GM23248 (cell line): ENCODE measurements at places on chromosomes 5 and 9.

GRCh38 chr5:33833237-33833575 is 58.6 kb downstream of the ADAMTS12 start:
- DNase-seq, result peak; percentile 47

GRCh38 chr5:13278148-13278547 is 666.3 kb downstream of the DNAH5 start:
- peak; percentile 6 for DNase-seq

GRCh38 chr9:32526041-32526706 is at the start of gene RIGI:
Gene RIGI (minus strand): TSS chr9:32526196. CDS start chr9:32526166, 30 bp downstream.
- DNase-seq, result peak; percentile 98

DNA sequence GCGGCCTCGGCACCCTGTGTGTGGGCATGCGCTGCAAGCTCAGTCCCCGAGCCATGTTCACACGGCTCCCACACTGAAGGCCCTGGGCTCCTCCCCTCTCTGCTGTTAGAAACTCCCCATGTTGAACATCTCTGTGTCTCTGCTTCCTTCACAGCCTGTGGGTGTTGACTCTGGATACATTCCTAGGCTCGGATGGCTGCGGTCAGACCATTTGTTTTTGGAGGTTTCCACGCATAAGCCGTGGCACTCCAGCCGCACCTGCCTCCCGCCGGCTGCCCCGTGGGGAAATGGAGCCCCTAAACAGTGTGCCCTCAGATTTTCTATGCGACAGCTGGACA is 31.2 kb upstream of the LRRC14B start:
- DNase-seq, result no peak

- no peak for DNase-seq
These were observed 132.0 kb downstream of the CRB2 start for GRCh38 chr9:123487944-123488548.

DNA sequence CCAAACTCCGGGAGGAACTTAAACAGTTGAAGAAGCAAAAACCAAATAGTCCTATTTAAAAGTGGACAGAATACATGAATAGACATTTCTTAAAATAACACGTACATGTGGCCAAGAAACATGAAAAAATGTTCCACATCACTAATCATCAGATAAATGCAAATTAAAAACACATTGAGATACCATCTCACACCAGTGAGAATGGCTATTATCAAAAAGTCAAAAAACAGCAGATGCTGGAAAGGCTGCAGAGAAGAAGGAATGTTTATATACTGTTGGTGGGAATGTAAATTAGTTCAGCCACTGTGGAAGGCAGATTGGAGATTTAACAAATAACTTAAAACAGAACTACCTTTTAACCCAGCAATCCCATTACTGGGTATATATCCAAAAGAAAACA is 283.0 kb upstream of the IZUMO3 start:
- DNase-seq, result no peak

DNA sequence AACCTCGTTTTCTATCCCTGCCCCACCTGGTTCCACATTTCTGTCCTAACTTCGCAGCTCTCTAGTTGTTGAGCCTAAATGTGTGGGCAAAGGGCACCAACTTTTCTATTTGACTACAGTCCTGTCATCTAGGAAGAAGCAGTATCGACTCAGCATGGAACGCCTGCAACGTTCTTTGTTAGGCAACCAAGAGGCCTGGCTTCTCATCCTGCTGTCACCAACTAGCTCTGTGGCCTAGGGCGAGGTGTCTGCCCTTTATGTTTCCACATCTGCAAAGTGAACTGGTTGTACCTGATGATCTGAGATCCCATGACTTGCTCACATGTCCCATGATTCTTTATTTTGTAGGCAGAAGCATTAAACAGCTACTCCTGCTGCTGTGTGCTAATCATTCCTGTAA is 248.9 kb downstream of the ADAMTSL1 start:
- no peak for DNase-seq

DNA sequence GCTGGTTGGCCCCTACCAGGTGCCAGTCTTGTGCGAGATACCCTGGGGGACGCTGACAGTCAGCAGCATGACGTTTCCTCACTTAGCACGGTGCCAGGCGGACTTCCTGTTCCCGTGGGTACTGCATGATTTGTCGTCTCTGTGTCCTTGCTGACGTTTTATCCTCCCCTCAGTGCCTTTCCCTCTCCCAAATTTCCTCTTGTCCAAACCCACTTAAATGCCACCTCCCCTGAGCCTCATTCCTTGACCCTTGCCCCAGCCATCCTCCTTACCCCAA is 60.6 kb upstream of the SAP30L start:
- DNase-seq, result no peak

GRCh38 chr9:127550282-127550681 is 61.8 kb upstream of the STXBP1 start:
- no peak for DNase-seq

- DNase-seq, result no peak
These were observed 7.9 kb downstream of the BTNL9 start for GRCh38 chr5:181047921-181048320.

GRCh38 chr9:85038061-85038460 is 368.5 kb downstream of the NTRK2 start:
- no peak for DNase-seq

DNA sequence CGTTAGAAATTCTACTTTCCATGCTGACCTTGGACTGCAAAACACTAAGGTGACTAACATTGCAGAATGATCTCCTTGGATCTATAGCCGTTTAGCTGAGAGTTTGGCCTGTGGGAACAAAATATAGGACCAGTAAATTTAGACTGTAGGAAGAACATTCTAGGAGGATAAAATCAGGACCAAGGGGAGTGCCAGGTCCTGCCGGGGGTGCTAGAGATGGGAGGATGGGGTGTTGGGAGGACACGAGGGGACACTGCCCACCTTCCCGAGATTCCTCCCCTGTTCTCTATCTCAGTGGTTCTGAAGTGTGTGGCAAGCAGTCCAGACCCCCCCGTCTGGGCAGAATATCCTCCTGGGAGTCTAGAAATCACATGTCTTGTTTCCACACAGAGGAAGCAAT is 445.2 kb downstream of the ZSWIM6 start:
- no peak for DNase-seq

DNA sequence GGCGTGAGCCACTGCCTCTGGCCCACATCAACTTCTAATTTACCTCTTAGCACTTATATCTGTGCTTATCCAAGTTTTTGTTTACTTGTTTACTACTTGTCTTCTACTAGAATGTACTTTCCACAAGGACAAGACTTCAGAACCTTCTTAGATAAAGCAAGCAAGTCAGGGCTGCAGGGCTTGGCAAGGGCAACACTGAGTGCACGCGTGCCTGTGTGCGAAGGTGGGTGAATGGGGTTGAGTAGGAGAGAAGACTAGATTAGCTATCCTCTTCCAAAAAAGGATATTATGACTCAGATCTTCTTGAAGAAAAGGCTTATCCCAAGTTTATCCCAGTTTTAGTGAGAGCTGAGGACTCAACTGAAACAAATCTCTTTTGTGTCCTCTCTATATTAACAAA is 19.3 kb downstream of the AK3 start:
- DNase-seq, result no peak

DNA sequence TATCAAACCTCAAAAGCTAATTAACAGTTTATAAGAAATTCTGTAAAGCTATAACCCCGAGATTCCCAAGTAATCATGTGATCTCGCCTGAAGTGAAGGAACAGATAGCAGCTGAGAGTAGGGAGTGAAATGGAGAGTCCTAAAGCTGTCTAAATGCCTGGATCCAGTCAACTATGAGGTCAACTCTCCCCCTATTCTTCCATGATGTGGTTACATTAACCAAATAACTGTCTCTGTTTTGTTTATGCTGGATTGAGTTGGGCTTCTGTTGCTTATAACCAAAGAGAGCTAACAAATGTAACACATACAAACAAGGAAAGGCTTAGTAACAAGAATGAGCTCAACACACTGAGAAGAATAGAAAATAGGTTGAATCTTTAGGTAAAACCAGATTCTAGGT is 41.6 kb downstream of the GKAP1 start:
- no peak for DNase-seq

DNA sequence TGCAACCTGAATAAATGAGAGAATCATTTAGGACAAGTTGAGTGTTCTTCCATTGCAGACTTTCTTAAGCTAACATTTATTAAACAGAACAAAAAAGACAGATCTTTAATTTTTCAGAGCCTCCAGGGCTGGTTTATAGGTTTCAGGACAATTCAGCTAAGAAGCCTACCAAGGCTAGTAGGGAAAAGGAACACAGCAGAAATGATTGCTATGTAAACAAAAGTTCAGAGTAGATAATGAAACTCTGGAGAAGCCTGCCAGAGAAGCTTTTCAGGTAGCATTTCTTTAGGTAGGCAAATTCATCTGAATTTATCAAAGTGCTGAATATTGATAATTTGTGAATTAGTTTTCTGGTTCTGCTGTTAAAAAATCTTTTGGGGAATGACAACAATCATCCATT is 264.2 kb downstream of the DEPDC1B start:
- DNase-seq, result no peak

- DNase-seq, result peak; percentile 39
These were observed 26.7 kb upstream of the PSD2 start for GRCh38 chr5:139768807-139769465.

DNA sequence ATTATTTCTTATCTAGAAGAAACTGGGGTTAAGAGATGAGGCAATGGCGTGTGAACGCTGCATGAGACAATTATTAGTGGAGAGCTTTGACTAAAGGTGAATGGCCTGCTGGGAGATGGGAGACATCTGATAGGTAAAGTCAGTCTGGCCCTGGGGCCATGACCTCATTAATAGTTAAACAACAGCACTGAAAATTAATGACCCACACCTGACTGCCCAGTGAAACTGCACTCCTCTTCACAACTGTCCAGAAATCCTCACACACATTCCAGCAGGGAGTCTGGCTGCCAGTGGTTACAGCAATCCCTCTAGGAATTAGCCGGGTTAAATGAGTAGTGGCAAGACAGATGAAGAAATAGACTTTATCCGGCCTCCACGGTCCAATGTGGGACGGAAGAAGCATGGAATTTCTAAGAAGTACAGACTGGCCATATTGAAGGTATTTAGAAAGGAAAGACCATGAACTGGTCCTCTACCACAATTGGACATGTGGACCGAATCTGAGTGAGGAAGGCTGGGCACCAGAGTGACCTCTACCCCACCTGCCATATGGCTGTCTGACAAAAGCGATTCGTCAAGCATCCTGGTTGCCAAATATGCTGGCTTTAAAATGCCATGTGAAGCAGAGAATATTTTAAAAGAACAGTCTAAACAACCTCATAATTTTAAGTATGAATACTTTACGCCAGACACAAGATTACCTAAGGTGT is 138.4 kb downstream of the EFNA5 start:
- no peak for DNase-seq

DNA sequence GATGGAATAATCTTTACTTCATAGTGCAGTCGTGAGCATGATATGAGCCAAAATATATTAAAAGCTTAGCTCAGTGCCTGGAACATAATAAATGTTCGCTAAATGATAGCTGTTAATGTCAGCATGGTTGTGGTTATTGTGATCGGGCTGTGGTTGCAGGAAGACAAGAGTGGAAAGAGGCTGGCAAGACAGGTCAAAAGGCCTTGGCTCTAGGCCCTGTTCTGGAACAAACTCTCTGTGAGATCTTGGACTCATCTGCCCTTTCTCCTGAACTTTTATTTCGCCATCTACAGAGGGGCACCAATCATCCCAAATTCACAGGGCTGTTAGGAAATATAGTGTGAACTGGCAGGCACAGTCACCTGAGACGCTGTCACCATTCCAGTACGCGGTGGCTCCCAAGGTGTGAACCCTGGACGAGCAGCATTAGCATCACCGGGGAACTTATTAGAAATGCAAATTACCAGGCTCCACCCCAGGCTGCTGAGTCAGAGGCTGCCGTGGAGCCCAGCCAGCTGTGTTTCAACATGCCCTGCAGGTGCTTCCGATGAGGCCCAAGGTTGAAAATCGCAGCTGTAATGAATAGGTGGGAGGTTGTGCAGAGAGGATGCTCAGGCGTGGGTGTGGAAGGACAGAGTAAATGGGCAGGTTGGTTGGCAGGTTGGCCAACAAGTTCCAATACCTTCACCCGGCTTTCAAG is 50.2 kb upstream of the SAP30L start:
- no peak for DNase-seq

DNA sequence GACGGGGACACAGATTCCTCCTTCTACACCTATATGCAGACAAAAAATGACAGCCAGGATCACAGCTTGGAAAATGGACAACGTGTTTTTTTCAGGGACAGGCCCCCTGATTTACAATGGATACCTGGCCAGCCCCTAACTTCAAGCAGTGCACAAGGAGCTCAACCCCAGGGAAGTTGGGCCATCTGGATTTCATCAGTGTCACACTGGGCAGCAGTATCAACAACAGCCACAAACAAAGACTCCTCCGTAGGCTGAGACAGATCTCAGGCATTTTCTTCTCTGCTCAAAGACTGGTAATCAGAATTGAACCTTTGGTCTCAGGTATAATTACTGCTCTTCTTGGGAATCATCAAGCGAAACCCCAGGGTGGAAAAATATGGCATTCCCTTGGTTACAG is 374.0 kb downstream of the ZNF608 start:
- DNase-seq, result no peak

DNA sequence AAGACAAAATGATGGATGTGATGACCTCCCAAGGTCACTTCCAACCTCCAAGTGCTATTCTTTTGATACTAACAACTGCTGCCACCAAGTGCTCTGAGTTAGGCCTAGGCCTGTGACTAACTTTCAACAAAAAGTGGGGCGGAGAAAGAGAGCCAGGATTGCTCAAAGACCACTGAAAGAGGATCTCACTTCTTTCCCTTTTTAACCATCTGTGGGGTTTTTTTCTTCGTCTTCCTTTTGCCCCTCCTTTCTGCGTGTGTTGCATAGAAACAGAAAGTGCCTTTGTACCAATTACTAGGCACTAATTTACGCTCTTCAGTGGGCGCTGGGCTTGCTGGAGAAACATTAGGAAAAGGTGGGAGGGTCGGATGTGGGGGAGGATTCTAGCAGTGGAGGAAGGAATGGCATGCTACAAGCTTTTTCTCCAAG is 8.0 kb downstream of the KLF9 start:
- DNase-seq, result peak; percentile 45

GRCh38 chr9:38280251-38280800 is 112.2 kb upstream of the ALDH1B1 start:
- no peak for DNase-seq

DNA sequence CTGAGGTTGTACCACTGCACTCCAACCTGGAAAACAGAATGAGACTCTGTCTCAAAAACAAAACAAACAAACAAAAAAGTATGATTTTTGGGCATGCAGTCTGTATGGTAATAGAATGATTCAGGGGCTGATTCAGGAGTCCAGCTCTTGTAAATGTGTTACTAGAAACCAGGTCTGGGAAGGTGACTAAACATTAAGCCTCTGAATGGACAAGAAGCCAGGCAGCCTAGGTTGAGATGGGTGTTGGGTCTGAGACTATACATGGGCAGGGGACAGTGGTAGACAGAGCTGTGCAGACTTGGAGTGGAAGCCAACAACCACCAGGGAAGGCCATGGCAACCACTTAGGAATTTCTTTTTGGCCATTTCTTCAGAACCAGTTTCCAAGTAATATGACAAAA is 64.9 kb upstream of the TLE1 start:
- DNase-seq, result peak; percentile 40

DNA sequence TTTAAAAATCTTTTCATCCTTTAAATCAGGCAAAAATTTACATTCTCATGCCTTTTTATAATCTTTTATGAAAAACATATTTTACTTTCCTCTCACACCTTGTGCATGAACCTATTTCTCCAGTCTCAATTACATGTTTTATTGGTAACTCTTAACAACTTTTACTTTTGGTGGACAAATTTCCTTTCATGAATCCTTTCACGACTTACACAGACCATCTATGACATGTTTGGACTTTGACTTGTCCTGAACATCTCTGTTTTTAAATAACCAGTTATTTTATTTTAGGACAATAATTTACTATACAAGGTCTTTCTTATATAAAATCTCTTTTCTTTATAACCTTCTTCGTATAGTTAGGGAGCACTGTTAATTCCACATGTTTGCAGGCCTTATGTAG is 26.5 kb upstream of the MTMR12 start:
- peak; percentile 13 for DNase-seq

GRCh38 chr9:128068386-128069205 is 564 bp downstream of the SLC25A25 start:
- peak; percentile 53 for DNase-seq
